Neuronal stem cell (in vitro differentiated cells): ENCODE measurements at places on chromosomes 5 and 9.

DNA sequence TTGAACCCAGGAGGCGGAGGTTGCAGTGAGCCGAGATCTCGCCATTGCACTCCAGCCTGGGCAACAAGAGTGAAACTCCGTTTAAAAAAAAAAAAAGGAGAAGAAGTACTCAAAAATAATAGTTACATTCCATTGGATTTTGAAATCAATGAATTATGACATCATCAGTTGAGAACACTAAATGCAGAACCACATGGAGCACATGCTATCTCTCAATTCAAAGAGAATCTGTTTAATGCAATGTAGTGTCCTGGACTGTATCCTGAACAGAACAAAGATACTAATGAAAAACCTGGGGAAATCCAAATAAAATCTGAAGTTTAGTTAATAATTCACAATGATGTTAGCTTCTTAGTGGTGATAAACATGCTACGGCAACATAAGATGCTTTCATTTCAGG lies 20.3 kb downstream of the CDC14B start:
- no peak for DNase-seq

DNA sequence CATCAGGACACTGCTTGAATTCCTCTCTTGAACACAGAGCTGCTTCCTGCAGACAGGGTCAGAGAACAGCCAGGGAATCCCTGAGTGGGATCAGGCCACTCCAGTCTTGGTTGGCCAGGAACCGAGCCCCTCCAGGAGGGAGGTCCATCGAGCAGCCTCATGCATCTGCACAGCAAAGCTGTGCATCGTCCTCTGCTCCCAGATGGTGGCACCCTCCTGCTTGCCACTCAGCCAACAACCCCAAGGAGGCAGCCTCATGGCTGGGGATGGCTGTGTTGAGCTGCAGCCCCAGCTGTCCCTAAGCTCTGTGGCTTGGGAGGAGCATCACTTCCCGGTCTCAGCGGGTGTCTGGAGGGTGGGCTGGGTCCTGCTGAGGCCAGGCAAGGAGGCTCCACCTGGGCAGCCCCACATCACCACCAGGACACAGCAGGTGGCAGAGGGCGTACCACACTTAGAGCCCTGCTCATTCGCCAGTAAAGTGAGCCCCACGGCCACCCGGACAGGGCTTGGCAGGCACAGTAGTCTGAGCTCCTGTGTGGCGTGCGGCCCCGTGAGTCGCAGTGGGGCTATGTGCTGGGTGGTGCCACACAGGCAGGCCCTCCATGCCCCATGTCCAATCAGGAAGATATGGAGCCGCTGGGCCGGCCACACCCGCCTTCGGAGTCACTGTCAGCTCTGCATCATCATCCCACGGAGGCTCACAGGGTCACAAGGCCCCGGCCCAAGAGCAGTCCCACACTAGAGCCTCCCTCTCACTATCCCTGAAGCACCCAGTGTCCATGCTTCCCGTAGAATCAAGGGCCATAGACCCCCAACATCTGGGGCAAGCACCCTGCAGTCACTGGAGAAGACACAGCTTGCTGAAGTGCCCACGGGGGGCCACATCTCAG lies 11.9 kb downstream of the LPCAT1 start:
- DNase-seq = no peak

DNA sequence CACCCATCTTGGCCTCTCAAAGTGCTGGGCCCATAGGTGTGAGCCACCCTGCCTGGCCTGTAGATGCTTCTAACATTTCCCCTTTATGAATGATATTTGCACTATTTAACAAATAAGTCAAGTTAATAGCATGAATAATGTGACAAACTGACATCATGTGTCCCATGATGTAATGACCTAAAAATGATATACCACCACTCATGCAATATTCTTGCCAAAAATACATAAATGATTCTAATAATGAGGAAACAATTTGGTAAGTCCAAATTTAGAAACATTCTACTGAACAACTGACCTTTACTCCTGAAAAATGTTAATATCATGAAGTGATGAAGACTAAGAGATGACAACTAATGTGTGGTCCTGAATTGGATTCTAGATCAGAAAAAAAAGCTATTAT lies 33.5 kb upstream of the TRIM14 start:
- DNase-seq = no peak

- DNase-seq = no peak
Observed at GRCh38 chr5:172245703-172246125, 37.9 kb downstream of the UBTD2 start.

GRCh38 chr5:98217138-98217537 lies 556.3 kb upstream of the RGMB start:
- no peak for DNase-seq

DNA sequence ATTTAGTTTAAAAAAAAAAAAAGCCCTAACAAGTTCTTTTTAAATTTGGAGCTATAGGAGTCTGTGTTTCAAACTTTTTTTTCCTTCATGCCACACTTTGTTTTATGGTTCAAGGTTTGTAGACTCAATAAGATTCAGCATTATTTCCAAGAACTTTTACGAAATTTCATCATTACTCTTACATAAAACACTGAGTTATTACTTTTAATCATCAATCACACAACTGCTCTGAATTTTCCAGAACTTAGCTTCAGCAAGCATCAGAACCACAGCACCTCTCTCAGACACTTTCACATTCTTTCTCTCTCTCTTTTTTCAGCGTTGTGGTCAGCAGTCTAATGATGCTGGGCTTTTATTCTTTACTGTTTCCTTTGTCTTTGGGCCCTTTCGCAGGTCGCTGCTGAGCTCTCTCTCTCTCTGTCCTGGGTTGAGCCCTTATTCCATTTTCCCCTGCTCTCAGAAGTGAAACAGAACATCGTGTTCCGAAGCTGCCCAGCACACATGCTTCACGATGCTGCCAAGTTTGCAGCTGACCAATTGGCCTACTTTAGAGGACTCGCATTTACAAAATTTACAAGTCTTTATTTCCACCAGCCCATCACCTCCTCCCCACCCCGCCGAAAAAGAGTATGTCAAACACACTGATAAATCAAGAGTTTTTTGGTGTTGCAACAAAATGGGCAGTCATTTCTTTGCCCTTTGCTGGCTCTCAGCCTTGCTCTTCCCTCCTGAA lies 44.6 kb upstream of the PIK3R1 start:
- DNase-seq = peak; percentile 31

GRCh38 chr9:8724284-8725018 lies 924.9 kb upstream of the DMAC1 start:
- DNase-seq = no peak

DNA sequence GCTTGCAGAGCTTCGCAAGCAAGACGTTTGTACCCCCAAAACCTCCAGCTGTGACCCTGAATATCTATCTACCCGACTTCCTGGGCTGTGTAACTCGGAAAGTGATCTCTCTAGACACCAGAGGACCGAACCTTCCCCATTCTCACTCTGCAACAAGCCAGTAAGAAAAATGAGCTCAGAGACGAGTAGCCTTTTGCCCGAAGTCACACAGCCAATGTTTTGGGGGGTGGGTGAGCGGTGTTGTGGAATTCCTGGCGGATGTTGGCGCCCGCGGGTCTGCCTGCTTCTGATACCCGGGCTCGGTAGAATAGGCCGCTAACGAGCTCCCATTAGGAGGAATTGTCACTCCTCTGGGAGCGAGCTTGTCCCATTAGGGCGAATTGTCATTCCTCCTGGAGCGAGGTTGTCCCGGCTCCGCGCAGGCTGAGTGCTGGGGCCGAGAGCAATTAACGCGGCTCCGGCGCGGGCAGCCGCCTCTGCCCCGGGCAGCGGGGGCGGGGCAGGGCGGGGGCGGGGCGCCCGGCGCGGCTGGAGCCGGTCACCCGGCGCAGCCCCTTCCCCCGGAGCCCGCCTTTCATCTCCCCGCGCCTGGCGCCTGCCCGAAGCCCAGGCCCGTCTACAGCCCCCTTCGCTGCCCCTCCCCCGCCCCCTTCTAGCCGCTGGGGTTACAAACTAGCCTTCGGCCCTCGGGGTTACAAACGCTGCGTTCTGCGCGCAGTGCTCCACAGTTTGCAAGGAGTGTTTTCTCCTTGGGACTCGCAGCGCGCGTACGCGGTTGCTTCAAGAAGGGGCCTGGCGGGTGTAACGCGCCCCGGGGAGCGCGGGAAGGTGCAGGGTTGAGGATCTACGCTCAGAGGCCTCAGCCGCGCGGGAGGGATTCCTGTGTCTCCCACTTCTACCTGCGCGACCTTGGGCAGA lies 3.5 kb upstream of the MSX2 start:
- DNase-seq = no peak

DNA sequence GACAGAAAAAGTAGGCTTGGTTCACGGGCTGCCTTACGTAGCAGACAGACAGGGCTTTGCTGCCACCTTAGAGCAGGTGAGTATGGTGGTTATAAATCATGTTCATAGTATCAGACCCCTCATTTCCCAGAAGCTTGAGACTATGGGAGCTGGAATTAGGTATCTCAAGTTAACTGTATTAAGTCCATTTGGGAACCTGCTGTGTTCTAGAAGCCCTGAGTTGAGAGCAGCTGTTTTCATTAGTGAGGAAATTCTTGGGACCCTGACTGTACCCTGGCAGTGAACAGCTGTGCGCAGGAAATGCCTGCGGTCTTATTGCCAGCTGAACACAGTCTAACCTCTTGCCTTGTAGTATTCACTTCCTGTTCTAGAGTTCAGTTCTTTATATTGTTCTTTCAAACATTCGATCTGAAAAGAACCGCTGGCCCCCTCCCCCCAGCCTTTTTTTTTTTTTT lies 29.8 kb downstream of the UGCG start:
- no peak for DNase-seq

- DNase-seq = no peak
Observed at GRCh38 chr5:149132474-149132873, 8.8 kb upstream of the ABLIM3 start.

- DNase-seq = no peak
Observed at GRCh38 chr5:73268826-73269225, 95.8 kb downstream of the TMEM174 start.

- peak; percentile 80 for DNase-seq
Observed at GRCh38 chr9:122122903-122123632, 30.0 kb upstream of the TTLL11 start.

DNA sequence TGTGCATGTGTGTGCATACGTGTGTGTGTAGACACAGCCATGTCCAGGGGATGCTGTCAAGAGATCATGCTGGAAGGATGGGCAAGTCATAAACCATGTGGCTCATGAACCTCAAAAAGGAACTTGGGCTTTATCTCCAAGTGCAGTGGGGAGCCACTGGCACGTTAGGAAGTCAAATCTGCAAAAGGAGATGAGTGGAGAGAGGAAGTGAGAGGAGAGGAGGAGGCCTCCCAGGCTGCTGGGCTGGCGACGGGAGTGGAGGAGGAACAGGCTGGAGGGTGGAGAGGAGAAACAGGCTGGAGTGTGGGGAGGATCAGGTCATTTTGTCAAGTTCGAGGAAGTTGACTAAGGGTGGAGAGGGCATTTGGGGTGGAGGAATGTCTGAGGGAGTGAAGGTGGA lies 29.2 kb upstream of the TIFAB start:
- DNase-seq = no peak

- DNase-seq = no peak
Observed at GRCh38 chr9:107086460-107086859, 196.6 kb upstream of the RAD23B start.

DNA sequence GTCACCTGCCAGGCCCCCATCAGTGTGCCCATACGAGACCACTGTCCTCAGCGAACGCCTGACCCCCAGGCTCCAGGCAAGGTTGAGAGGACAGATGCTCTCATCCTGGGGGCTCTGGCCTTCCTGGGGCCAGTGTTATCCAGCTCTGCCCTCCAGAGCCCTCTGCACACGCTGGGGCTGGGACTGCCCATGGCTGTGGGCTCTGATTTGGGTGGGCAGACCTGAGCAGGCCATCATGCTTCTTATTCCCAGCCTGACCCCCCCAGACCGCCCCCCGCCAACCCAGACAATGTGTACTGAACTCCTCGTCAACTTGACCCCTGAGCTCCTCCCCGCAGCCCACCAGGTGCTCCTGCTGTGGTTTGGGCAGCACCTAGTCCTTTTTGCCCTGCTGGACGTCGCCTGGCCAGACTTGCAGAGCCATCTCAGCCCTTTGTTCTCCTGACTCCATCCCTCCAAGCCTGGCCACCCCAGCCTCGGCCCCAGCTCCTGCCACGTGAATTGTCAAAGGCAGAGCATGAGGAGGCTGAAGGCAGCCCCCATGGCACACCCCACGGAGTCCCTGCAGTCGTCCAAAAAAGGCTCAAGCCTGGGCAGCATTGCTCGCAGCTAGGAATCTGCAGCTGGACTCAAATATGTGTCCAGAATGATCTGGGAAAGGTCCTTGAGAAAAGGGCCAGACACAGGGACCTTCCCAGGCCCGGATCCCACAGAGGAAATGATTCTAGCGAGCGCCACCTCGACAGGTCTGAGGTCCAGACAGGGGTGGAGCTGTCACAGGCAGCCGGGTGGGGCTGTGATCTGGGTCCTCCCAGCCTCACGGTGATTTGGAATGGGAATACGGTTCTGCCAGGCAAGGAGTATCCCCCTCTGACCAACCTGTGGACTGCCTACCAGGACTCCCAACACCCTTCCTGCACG lies 87.0 kb downstream of the ADAMTS2 start:
- no peak for DNase-seq

GRCh38 chr5:1934801-1935429 lies 52.2 kb upstream of the IRX4 start:
- DNase-seq = no peak

DNA sequence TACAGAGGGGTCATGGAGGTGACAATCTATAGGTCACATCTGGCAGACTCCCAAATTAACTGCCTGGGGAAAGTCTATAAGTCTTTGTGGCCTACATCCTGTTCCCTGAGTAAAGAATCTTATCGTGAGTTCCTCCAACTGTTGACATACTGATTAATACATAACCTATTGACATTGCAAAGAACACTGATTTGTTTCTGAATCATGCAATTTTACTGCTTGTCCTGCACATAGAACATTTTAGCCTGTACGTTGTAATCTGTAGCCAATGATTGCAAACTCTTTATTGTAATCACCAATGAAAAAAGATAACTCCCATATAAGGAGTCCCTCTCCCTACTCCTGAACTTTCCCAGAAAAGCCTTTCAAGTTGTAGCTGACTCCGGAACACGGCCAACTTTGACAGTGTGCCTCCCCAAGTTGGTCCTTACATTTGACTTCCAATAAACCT lies 18.8 kb upstream of the OR2K2 start:
- DNase-seq = no peak

- no peak for DNase-seq
Observed at GRCh38 chr9:76707510-76707909, 56.7 kb upstream of the PCA3 start.

DNA sequence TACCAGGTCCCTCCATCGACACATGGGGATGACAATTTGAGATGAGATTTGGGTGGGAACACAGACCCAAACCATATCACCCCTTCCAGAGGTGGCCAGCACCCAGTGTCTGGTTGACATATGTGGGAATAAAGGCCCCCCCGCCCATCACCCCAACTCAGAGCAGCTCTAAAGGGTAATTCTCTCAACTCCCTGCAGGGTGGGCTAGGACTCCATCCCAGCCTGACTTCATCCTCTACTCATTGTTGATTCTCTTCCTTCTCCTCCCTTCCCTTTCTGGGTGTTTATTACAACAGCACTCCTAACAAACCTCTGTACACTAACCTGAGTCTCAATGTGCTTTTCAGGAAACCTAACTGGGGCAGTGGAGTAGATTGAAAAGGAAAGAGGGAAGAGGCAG lies 339.9 kb downstream of the ACTL7B start:
- no peak for DNase-seq

DNA sequence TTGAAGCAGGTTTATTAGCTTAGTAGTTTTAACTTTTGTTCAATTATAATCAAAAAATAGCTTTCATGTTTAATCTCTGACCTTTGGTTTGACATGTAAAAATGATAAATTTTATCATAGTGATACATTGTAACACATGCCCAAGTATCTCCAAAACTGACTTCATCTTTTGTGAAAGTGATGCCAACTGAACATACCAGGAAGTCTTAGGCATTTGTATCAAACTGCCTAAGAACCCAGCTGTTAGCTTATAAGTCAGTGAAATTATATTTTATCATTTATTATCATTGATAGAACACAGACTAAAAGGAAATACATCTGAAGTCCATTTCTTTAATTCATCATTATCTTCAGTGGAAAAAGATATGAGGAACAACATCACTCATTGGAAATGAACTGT lies 39.1 kb downstream of the NIPBL start:
- DNase-seq = no peak
